NCI-H2081 (cell line): ENCODE measurements at places on chromosomes 7 and 10.

DNA sequence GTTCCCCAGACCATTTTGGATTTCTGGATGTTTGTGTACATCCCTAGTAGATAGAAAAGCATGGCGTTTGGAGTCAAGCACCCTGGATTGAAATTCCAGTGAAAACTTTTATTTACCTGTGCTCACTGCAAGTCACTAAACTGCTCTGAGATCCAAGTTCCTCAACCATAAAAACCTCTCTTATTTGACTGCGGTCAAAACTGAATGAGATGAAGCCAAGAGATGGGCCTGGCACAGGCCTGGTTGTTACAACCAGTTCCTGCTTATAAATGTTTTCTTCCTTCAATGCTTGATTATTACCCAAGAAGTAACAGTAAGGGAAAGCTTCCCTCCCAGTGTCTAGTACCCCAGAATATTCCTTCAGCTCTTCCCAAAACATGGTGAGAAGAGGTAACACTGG, 70.9 kb upstream of the HPS1 start:
- no peak for DNase-seq

DNA sequence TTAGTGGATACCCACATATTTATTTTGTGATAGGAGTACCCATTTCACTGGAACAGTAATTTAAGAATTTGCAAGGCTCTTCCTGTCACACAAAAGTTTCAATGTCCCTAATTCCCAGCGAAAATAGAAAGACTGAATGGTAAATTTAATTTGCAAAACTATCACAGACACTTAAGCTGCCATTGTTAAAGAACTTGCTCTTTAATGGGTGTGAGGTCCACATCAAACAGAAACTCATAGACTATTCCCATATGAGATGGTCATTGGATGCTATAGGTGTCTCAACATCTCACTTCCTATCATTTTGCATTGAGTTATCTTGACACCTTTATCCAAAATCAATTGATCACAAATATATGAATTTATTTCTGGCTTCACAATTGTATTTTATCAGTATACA, 415.9 kb downstream of the GPAM start:
- DNase-seq: no peak

GRCh38 chr10:326894-327635, 191.8 kb downstream of the ZMYND11 start:
- no peak for DNase-seq

DNA sequence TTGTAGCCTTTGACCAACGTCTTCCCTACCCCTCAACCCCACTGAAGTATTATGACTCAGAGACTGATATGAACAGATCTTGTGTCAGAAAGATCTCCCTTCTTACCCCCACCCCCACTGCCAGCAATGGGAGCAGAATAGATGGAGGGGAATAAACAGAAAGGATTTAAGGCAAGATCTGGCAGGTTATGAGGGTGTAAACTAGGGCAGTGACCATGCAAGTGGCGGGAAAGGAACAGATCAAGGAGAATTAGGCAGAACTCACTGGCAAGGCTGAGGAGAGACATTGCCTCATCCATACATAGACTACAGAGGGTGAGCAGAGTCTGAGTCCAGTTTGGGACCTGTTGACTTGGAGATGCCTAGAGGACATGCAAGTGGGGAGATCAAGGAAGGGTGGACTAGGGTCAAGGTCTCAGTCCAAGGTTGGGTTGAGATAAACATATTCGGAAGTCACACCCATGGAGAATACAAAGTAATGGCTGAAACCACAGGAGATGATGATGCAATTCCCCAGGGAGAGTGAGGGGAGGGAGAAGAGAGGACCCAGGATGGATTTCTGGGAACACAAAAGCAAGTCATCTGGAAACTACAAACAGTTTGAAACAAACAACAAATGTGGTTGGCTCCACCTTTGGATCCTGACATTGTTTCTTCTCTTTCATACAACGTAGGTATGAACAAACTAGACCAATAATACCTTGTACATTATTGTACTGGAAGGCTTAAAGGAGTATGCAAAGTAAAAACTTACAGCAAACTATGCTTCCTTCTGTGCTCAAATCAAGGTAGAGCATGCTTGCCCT, 44.9 kb upstream of the IL6 start:
- no peak for DNase-seq

DNA sequence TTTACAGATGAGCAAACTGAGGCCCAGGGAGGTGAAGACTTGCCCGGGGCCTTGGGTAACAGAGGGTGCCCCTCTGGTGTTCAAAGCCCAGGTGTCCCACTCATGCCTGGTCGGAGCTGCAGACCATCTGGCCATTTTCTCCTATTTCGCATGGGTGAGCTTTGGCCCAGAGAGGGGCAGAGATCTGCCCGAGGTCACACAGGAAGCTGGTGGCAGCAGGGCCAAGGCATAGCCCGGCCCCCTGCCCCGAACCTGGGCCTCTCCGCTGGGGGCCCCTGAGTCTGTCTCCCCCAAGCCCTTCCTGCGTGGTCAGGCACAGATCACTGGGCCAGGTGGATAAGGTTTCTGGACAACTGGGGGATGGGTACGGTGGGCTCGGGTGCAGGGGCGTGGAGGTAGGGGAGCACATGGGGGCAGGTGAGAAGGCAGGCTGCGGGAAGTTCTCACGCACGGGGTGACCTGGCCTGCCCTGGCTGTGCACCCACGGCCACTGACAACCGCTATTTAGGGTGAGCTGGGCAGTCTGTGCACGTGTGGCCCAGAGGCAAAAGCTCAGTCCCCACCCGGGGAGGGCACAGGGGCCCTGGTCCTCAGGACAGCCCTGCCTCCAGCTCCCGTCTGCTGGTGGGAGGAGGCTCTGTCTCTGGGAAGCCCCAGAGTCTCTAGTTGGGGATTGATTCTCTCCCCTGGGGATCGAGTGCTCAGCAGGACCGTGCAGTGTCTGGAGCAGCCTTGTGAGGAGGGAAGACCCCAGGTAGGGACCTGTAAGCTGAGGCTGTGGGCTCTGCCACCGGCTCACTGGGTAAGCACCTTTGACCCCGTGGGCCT, 68.6 kb downstream of the UNCX start:
- DNase-seq: no peak

- DNase-seq: no peak
Observed at GRCh38 chr7:66664590-66665293, 36.1 kb downstream of the KCTD7 start.

DNA sequence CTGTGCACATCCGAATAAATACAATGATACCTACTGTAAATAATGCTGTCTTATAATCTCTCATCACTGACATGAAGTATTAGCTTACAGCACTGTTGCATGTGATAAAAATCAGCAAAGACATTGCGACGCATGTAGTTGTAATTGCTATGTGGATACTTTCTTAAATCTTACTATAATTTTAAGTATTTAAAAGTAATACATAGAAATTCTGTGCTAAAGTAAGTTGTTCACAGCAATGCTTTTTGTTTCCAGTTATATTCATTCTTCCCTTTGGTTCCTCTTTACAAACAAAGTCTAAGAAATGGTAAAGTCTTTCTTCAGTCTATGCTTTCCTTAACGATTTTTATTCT, 113.7 kb upstream of the DGKB start:
- DNase-seq: no peak

DNA sequence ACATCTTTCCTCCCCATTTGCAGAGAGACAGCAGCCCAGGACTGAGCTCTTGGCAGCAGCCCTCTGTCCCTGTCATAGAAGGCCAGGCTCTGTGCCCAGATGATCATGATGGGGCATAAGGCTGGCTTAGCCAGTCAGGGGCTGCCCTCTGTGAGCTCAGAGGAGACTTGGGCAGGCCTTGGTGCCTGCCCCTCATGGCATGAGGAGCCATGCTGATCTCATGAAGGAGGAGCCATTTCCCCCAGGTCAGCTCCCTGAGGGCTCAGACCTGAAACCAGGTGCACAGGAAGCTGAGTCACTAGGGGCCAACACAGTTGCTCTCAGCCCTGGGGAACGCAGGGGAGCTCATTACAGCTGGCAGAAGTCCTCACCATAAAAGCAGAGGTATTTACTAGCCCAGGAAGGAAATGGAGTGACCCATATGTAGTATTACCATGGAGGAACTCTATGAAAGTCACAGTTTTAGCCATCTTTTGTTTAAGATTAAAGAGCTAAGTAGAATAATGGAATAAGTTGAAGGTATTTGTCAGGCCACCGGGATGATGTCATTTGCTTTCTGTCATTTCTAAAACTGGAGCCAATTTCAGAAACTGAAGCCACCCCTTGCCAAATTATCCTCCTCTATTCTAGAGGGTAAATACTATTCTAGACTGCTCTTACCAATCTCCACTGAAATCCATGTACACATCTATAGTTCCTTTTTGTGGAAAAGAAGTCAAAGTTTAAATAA, 362.4 kb upstream of the ZNF32 start:
- no peak for DNase-seq

- no peak for DNase-seq
Observed at GRCh38 chr7:49580000-49580399, 193.4 kb upstream of the VWC2 start.

DNA sequence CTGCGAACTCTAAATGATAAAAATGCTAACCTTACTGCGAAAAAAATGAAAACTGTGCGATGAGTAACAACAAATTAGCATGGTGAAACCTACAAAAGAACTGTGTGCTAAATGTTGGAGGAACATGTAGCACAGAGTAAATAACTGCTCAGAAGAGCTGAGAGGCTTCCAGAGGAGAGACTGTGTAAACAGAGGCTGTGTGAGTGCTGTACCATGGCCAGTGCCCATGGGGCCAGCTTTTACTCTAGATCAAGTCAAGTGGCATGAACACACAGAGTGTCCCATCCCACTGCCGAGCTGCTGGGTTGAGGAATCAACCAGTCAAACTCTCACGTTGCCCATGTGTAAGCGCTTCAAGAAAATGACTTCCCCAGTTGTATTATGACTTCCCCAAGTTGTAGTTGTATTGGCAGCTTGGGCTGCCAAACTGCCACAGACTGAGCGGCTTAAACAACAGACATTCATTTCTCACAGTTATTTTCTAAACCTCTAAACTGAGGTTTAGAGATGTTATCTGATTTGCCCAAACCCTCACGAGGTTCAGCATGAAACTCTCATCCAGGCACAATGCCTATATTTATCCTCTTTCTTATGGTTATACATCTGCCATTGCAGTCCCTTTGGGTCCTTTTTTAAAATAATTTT, 270.7 kb downstream of the ABCA13 start:
- no peak for DNase-seq

DNA sequence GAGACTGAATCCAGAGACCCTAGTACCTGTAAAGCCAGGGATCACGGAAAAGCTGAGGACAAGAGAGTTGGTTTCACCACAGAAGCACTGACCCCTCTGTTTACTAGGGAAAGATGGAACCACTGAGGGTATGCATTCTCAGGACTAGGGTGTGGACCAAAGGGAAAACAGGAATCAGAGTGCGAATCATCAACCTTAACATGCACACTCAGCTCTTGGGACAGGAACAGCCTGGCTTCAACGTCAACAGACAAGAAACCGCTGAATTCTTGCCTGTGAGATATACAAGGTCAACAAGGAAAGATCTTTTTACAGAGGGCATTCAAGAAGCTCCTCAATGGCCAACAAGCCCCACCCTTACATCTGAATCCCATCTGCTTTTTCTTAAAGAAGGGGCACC, 14.9 kb downstream of the TNRC18 start:
- DNase-seq: no peak

DNA sequence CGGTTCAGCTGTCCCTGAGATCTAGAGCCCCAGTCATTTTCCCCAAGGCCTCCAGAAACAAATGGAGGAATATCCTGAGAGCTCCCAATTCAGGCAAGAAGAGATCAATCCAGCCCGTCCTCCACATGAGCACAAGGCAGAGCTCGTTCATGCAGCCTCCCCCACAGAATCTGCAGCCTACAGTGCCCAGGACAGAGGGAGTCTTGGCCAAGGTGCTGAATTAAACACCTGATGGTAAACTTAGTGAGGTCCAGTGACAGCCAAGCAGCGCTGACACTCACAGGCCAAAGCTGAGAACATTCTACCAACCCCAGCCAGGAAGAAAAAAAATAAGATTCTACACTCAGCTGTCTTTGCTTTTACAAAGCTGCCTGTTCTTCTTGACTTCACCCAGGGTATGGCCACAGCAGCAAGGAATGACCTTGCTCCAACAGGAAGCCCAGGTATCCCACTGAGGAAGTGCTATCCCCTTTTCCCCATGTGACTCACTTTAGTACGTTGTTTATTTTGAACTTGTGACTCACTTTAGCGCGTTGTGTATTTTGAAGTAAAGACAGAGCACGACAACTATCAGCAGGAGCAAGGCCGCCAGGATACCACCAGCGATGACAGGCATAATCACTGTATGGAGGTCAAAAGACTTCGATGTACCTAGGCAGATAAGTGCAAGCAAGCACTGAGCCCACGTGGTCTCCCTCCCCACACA, 4.4 kb upstream of the CUZD1 start:
- DNase-seq: no peak

DNA sequence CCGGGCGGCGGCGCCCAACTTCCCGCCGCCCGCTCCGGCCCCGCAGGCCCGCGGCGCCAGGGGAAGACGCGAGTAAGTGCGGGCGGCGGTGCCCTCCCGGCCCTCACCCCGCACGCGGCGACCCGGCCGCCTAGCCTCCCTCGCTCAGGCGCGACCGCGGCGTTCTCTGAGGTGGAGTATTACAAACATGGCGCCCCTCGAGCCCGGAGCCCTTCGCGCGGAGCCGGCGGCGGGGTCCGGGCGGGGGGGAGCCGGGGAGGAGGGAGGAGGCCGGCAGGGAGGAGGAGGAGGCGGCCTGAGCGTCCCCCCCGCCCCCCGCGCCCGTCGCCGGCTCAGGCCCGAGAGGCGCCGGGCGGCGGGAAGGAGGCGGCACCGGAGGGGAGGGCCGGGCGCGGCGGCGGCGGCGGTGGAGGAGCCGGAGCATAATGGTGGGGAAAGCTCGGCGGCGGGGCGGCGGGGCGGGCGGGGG, at the start of gene ZMYND11:
TSS of gene ZMYND11 (plus strand) at position 324 of the 469 bp plus-strand sequence. CDS start 44,558 bp downstream, outside the sequence.
- peak; percentile 48 for DNase-seq

DNA sequence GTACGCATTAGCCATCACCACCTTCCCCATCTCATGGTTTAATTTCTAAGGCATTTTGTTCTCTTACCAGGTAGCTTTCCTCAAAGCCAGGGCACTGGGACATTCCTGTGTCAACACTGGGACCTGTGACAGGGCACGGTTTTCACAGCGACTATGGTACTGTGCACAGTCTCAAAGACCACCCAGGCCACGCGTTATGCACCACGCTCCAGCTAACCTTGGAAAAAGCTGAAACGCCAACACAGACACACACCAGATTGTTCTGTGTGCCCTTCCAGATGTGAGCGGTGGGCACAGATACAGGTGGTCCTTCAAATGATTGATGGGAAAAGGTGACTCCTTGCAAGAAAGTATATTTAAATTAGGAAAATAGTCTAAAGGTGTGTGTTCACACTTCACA, 337.3 kb downstream of the WDR37 start:
- DNase-seq: no peak
